CD8-positive, alpha-beta memory T cell (primary cell): ENCODE measurements at places on chromosomes 7 and 10. TPM values are rescaled to one million over a fixed set of nuclear protein-coding genes. Genes with fewer than 3 reads are reported as not detected.

The GLI3 gene
- total RNA-seq: 0.44 TPM

The VSTM2A gene
- total RNA-seq: not detected

DNA sequence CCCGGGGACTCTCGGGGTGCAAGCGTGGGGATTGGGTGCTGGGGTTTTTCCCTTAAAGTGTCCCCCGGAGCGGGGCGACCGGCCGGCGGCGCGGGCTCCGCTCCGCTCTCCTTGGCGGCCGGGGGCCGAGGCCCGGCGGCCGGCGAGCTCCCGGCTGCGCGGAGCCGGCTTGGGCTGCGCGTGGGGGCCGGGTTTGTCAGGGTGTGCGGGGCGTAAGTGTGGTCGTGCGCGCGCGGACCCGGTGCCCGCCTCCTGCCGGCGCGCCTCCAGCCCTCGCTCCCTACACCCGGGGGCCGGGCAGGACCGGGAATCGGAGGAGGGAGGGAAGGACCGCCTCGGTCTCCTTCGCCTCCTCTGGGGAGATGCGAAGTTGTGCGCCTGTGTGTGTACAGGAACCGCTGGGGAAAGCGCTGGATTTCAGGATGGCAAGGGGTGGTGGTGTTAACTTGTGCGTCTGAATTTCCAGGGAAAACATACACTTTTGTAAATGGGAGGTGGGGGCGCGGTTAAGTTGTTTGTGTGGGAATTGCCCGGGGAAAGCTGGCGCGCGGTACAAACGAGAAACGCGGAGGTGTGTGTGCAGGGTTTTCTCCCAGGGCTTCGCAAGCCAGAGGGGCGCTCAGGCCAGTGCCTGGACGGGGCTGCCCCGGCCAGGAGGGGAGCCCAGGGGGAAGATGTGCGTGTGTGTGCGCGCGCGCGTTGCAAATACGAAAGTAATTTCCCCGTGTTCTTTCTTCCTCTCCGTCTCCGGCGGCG, 737 bp downstream of the ZMIZ1 start:
- peak; percentile 60 for DNase-seq
- H3K36me3 ChIP-seq: no peaks in the 10 kb centered on the region
- H3K4me1 ChIP-seq: peaks cover 15% of the 10 kb centered on the region
- no peaks in the 10 kb centered on the region for H3K27me3 ChIP-seq

The POR gene
- total RNA-seq: 40.7 TPM

The TMEM236 gene
- 0.11 TPM for total RNA-seq

GRCh38 chr10:89574368-89574767, 39.0 kb upstream of the SLC16A12 start:
- no peaks in the 10 kb centered on the region for H3K4me1 ChIP-seq
- no peak overlapping the region for H3K27ac ChIP-seq
- no peaks in the 10 kb centered on the region for H3K36me3 ChIP-seq
- no peak overlapping the region for H3K4me3 ChIP-seq
- DNase-seq: no peak
- no peaks in the 10 kb centered on the region for H3K27me3 ChIP-seq

- no peak overlapping the region for H3K27ac ChIP-seq
- DNase-seq: no peak
- H3K4me3 ChIP-seq: no peak overlapping the region
- no peaks in the 10 kb centered on the region for H3K36me3 ChIP-seq
- H3K27me3 ChIP-seq: no peaks in the 10 kb centered on the region
Observed at GRCh38 chr10:112711366-112711765, 238.7 kb upstream of the TCF7L2 start.

DNA sequence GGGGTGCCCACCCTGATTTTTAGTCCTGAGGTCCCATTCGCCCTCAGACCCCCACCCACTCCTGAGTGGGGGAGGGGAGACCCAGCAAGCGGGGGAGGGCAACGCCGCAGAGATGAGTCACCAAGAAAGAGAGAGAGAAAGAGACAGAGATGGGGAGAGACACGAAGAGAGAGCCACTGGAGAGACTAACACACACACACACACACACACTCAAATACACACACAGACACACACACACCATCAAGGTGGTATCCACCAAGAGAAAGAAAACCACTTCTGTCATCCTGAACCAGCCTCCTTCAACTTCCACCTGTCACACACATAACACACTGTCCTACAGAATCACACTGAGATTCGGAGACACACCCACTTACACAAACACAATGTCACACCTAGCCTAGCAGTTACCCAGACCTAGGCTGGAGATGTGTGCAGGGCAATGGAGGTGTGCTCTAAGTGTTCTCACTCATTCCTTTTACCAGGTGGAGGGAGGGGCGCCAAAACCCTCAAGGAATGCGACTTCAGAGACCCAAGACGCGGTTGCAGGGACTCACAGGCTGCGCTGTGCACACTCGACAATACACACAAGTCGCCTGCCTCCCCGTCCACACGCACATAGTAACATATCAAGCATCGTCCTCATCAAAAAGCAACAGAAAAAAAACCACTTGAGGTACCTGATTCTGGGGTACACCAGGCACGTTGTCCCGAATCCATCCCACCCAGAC, 3.9 kb upstream of the VGF start:
- no peak overlapping the region for H3K27ac ChIP-seq
- peak overlapping the region; percentile 18 for H3K4me3 ChIP-seq
- peaks cover 92% of the 10 kb centered on the region for H3K27me3 ChIP-seq
- no peak for DNase-seq
- no peaks in the 10 kb centered on the region for H3K36me3 ChIP-seq

The ACTR3C gene
- total RNA-seq: 4.5 TPM

GRCh38 chr7:136049117-136049516, 72.0 kb upstream of the MTPN start:
- H3K4me3 ChIP-seq: no peak overlapping the region
- H3K27me3 ChIP-seq: no peaks in the 10 kb centered on the region
- H3K36me3 ChIP-seq: no peaks in the 10 kb centered on the region
- H3K4me1 ChIP-seq: no peaks in the 10 kb centered on the region

- H3K27ac ChIP-seq: no peak overlapping the region
- no peak overlapping the region for H3K4me3 ChIP-seq
- no peaks in the 10 kb centered on the region for H3K36me3 ChIP-seq
- no peaks in the 10 kb centered on the region for H3K4me1 ChIP-seq
- DNase-seq: no peak
Observed at GRCh38 chr7:45268013-45268412, 110.4 kb downstream of the RAMP3 start.

- peak; percentile 71 for DNase-seq
- H3K27me3 ChIP-seq: no peaks in the 10 kb centered on the region
- peak overlapping the region; percentile 75 for H3K27ac ChIP-seq
- H3K36me3 ChIP-seq: no peaks in the 10 kb centered on the region
- H3K4me3 ChIP-seq: peak overlapping the region; percentile 75
Observed at GRCh38 chr7:1531263-1531978, 919 bp downstream of the MAFK start.

The FAM171A1 gene
- total RNA-seq: 4.9 TPM

DNA sequence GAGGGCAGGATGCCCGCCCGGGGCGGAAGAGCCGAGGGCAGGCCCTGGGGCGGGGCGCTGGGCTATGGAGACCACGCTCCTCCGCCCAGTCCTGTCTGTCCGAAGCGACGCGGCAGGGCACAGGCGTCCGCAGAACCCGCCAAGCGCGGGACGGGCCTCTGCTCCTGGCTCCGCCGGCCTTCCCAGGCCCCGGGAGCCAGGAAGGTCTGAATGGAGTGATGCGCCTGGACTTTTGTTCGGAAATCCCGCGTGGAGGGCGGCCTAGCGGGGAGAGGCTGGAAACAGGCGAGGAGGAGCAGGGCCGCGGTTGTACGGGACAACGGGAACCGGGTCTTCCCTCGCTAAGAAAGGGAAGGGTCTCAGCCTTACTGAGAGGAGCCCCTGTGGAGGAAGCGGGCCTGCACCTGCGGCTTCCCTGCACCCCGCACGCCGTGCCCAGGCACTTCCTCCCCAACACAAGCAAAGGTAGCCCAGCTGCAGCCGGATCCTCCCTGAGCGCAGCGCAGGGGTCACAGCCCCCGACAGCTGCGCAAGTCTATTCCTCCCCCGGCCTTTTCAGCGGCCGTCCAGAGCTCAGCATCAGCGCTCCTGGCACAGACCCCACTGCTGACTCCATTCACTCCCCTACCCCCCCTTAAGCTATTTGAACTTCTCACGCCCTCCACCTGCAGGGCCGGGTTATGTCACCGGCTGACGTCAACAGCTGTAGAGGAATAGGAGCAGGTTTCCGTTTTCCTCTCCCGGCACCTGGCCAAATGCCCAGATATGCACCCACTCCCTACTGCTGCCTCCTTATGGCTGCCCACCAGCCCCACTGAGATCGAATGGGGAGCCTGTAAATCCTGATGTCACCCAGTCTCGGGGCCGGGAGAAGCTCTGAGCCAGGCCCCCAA, 143.2 kb upstream of the RET start:
- no peaks in the 10 kb centered on the region for H3K36me3 ChIP-seq
- no peaks in the 10 kb centered on the region for H3K4me1 ChIP-seq
- no peak overlapping the region for H3K27ac ChIP-seq
- H3K27me3 ChIP-seq: no peaks in the 10 kb centered on the region

DNA sequence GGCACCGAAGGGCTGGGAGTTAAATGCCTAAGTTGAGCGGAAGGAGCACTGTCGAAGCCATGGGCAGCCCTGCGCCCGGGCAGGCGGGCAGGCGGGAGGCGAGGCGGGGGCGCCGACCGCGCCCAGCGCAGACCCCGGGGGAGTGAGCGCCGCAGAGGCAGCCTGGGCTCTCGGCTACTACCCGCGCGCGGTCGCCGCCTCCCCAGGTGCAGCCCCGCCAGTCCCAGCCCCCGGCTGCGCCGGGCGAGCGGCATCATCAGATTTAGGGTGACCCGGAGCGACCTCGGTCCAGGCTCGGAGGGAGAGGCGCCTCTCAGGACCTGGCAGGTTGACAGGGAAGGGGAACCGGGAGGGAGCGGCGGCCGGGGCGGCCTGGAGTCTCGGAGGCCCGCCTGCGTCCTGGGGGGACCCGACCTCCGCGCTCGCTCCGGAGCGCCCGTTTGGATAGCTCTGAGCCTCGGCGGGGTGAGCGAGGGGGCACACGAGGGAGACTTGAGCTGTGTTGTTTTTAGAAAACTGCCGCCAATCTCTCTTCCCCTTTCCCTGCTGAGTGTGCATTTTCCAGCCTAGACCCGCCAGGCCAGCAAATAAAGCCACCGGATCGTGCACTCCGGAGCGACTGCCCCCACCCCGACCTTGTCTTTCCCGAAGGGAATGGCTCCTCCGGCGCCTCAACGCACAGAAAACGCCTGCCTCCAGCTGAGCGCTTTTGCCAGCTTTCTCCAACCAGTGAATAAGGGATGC, 2.3 kb upstream of the NRP1 start:
- no peak overlapping the region for H3K4me3 ChIP-seq
- peaks cover 9% of the 10 kb centered on the region for H3K4me1 ChIP-seq
- H3K27ac ChIP-seq: no peak overlapping the region
- peaks cover 30% of the 10 kb centered on the region for H3K27me3 ChIP-seq
- H3K36me3 ChIP-seq: no peaks in the 10 kb centered on the region

- no peaks in the 10 kb centered on the region for H3K4me1 ChIP-seq
- H3K27ac ChIP-seq: no peak overlapping the region
- DNase-seq: no peak
- no peaks in the 10 kb centered on the region for H3K36me3 ChIP-seq
Observed at GRCh38 chr10:121425623-121426022, 172.6 kb downstream of the FGFR2 start.

DNA sequence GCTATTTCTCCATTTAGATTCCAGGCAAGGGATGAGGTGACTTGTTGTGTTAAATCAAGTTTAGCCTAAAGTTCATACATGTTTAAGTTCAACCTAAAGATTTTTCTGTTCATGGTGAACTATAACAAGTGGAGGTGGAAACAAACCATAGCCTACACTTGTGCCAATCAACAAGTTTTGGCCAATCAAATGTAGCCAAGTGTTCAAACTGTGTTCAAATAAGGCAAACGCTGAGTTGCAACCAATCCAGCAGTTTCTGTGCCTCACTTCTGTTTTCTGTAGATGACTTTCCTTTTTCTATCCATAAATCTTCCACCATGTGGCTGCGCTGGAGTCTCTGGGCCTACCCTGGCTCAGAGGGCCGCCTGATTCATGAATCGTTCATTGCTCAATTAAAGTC, 4.5 kb upstream of the VOPP1 start:
- H3K27me3 ChIP-seq: no peaks in the 10 kb centered on the region
- no peak overlapping the region for H3K4me3 ChIP-seq
- no peaks in the 10 kb centered on the region for H3K36me3 ChIP-seq
- DNase-seq: no peak

GRCh38 chr10:103818105-103818504, 37.3 kb downstream of the SH3PXD2A start:
- no peaks in the 10 kb centered on the region for H3K4me1 ChIP-seq
- H3K27ac ChIP-seq: no peak overlapping the region
- DNase-seq: no peak
- H3K27me3 ChIP-seq: no peaks in the 10 kb centered on the region

The AMPH gene
- not detected for total RNA-seq

The CALHM3 gene
- not detected for total RNA-seq

DNA sequence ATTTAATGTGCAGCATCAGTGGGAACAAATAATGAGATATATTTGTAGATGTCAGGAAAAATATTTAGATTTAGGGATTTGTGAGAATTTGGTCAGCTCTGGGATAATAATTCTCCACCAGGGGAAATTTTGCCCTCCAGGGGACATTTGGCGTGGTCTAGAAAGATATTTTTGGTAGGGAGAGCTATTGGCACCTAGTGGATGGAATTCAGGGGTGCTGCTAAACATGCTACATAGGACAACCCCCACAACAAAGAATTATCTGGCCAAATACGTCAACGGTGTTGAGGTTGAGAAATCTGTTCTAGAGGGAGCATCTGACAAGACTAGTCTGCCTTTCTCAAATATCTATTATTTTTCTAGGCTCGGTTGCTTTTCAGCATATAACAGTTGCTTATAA, 2.1 kb downstream of the ADK start:
- no peak for DNase-seq
- no peak overlapping the region for H3K4me3 ChIP-seq
- H3K4me1 ChIP-seq: peaks cover 25% of the 10 kb centered on the region
- H3K36me3 ChIP-seq: no peaks in the 10 kb centered on the region
- no peak overlapping the region for H3K27ac ChIP-seq

- no peaks in the 10 kb centered on the region for H3K27me3 ChIP-seq
- H3K36me3 ChIP-seq: no peaks in the 10 kb centered on the region
- H3K4me1 ChIP-seq: no peaks in the 10 kb centered on the region
- H3K27ac ChIP-seq: no peak overlapping the region
- no peak for DNase-seq
Observed at GRCh38 chr10:12320892-12321291, 28.5 kb upstream of the CAMK1D start.
